Tibial artery (tissue), 4 donors: ENCODE measurements at places on chromosomes 7 and 10.

DNA sequence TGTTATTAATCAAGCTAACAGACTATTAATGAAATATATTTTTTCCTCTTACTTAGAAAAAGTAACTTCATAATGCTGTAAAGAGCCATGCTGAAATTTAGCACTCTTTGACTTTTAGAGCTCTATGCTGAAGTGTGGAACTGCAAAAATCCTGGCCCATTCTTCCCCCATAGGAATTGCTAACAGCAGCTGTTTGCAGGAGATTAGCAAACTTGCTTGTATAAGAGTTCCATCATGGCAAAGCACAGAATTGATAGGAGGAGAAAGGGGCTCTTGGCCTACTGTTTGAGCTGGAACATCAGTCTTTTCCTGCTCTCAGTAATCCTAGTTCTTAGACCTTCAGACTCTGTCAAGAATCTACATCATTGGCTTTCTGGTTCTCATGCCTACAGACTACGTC is 18.3 kb upstream of the GNAT3 start:
- H3K27ac ChIP-seq: no peak overlapping the region
- no peaks in the 10 kb centered on the region for H3K27me3 ChIP-seq
- DNase-seq: no peak

- no peak for DNase-seq
- no peak overlapping the region for H3K27ac ChIP-seq
- H3K36me3 ChIP-seq: no peaks in the 10 kb centered on the region
- H3K4me1 ChIP-seq: no peaks in the 10 kb centered on the region
Observed at GRCh38 chr7:151863386-151864079, 13.4 kb downstream of the PRKAG2 start.

- H3K36me3 ChIP-seq: peaks cover 13% of the 10 kb centered on the region
- no peaks in the 10 kb centered on the region for H3K4me1 ChIP-seq
- no peak overlapping the region for H3K4me3 ChIP-seq
- no peak overlapping the region for H3K27ac ChIP-seq
Observed at GRCh38 chr10:125781374-125781773, 5.8 kb upstream of the MMP21 start.

- DNase-seq: no peak
- no peak overlapping the region for H3K27ac ChIP-seq
Observed at GRCh38 chr10:48839809-48840679, 99.6 kb downstream of the LRRC18 start.

DNA sequence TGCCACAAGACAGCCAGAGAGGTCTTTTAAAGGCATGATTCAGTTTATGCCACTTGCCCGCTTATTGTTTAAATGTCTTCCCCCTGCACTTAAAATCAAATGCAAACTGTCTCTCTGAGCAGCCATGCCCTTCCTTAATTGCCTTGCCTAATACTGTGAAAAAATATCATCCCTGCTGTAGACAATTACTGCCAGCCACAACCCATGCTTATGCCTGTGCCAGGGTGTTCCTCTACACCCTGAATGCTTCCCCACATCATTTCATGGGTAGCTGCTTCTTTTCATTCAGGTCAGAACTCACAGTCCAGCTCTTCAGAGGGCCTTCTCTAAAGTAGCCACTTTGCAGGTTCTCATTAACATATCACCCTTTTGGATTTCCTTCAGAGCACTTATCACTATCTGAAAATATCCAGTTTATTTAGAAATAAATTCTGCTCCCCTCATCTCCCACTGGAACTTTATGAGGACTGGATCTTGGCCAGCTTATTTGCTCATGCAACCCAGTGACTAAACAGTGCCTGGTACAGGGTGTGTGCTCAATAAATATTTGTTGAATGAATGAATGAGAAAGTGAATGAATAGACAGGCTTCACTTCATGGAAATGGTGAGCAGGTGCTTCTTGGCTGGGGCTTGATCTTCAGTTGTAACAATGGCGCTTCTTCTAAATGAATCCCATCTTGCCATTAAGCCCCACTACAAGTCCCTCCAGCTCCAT is 162.4 kb upstream of the MDFIC start:
- H3K4me3 ChIP-seq: no peak overlapping the region
- DNase-seq: no peak
- no peaks in the 10 kb centered on the region for H3K27me3 ChIP-seq

GRCh38 chr10:33341637-33342036 is 7.2 kb upstream of the NRP1 start:
- peak overlapping the region; percentile 2 for H3K4me3 ChIP-seq
- no peak overlapping the region for H3K27ac ChIP-seq
